ENCODE measurements at places on chromosomes 11 and 22.

- DNase-seq, result no peak
Observed at GRCh38 chr11:13105237-13105844, 96.2 kb downstream of the RASSF10 start.

DNA sequence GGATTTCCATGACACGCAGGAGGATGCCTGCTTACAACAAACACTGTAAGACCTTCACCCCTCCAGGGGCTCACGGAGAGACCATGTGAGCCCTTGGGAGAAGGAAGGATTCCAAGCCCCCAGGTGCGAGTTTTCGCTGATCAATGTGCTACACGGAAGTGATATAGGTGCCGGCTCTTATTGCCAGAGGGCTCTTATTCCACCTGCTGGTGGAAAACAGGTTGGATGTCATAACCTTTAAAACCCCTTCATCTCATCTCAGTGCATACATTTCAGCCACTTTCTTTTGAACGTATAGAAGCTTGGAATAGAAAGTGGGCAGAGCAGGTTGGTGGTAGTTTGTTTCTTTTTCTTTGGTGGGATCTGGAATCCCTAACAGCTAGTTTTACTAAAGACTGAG lies 25.8 kb downstream of the LAYN start:
- DNase-seq, result no peak

- no peak for DNase-seq
Observed at GRCh38 chr22:42830161-42830560, 26.9 kb downstream of the ARFGAP3 start.

- DNase-seq, result no peak
Observed at GRCh38 chr11:114678125-114679036, at the start of gene NXPE2. Gene NXPE2, plus strand, starts transcription at chr11:114678527. Its CDS starts 49 bp downstream, at chr11:114678576.

GRCh38 chr11:117438371-117439000 lies 110.8 kb downstream of the CEP164 start:
- no peak for DNase-seq

DNA sequence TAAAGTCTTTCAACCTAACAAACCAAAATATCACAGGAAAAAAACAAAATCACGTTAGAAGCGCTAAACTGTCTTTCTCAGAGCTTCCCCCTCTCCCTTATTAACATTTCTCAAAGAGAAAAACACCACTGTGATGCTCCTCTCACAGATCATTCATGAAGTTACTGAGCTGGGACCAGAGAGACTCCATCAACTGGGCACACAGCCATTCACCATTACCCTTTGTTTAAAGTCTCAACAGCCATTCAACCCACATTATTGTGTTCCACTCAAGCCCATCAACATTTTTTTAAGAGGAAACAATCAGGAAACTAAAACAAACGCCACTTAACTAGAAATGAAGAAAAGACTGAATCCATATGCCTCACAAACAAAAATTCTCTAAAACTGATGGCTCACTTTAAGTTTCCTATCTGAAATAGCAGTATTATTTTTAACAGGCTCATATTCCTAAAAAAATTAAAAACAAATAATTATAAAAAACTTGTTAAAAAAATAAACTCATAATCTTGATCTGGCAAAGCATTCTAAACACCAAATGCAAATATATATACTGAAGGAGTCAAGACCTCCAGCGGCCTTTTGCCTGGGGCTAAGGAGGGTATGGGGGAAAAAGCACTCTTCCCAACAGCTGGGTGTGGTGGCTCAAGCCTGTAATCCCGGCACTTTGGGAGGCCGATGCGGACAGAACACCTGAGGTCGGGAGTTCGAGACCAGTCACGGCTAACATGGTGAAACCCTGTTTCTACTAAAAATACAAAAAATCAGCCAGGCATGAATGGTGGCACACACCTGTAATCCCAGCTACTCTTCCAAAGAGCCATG lies 14.0 kb downstream of the CELF1 start:
- DNase-seq, result no peak

DNA sequence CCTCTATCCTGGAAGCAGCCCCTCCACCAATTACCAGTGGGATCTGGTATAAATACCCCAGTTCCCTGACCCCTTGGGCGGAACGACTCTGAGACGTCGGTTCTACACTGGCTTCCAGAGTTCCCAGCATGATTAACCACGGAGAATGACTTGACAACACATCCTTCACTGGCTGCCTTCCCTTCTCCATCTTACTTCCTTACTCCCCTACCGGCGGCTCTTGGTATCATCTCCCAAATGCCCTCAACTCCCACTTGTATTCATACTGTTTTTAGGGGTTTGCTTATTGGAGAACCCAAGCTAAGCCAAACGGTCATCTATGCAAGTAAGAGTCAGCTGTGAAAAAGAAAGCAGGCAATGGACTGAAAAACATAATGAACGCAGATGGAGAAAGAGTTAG lies 56.1 kb downstream of the APOL3 start:
- no peak for DNase-seq

GRCh38 chr11:114244726-114245394 lies 51.3 kb upstream of the NNMT start:
- DNase-seq, result no peak

DNA sequence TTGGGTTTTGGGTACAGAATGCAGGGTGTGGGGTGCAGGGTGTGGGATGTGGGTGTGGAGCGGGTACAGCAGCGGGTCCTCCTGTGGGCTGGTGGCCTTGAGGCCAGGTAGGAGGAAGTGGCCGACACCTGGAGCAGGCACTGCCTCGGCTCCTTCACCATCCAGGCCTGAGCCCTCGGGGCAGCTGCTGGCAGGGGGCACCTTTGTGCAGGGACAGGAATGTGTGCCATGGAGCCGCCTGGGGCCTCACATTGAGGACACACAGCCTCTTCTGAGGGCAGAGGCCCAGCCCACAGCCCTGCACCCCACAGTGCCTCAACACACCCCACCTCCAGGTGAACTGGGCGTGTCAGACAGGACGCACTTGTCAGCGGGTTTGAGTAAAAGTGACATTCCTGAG lies 984.0 kb downstream of the BRD1 start:
- DNase-seq, result no peak

DNA sequence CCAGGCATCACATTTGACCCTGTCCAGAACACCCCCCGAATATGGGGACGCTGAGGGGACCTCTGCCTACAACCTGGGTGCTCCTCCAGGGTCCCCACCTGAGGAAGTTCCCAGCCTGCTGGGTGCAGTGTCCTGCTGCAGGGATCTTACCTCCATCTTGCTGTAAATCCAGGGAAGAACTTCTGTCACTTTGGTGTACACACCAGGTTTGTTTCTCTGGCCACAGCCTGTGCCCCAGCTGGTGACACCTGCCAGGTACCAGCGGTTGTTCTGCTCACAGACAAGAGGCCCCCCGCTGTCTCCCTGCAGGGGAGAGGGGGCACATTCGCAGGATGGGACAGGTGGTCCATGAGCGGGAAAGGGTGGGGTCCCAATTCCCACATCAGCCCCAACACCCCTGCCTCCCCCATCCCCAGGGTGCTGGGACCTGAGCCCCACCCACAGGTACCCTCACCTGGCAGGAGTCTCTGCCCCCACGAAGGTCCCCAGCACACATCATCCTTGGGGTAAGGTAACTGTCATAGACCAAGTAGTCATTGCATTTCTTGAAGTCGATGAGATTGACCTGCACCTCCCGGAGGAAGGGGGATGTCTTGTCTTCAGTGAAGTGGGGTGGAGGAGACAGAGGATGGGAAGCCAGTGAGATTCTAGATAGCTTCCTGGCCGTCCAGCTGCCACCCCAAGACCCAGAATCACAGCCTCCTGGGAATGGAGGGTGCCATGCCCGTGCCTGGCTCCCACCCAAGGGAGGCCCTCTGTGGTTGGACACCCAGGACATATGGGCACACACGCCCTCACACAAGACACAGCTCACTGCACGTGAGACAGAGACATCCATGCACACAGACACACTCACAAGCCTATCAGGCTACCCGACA lies 25.5 kb downstream of the TMPRSS13 start:
- no peak for DNase-seq

DNA sequence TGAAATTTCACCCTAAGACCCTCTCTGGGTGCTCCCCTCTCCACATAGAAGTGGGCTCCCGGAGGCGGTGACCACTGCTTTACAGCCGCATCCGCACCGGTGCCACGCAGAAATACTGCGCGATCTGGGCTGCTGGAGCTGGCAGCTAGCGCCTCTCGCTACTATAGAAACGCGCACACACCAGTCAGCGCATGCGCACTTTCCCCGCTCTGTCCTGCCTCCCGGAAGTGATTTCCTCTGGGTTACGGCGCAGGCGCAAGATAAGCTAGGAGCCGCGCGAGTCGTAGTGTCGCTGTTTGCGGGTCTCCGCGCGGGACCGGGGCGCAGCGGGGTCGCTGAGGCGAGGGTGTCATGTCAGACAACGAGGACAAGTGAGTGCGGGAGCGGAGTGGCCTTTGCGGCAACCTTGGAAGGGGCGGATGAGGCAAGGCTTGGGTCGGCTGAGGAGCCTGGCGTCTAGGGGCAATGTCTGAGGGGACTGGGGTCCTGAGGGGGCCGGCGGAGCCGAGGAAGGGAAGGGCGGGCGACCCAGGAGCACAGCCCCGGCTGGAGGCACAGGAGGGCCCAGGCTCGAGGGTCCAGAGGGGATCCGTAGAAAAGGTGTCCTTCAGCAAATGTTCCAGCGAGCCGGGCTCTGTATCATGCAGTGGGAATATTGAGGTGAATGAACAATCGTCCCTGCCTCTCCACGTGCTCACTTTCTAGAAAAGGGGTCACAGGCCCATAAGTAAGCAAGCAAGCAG lies at the start of the genes C22orf23 and POLR2F:
Gene C22orf23 (minus strand): TSS at position 165 of the 743 bp plus-strand sequence. CDS start 452 bp downstream, outside the sequence.
Gene POLR2F (plus strand): TSS at position 263 of the 743 bp plus-strand sequence. CDS start 89 bp downstream, at position 352.
- peak; percentile 89 for DNase-seq

DNA sequence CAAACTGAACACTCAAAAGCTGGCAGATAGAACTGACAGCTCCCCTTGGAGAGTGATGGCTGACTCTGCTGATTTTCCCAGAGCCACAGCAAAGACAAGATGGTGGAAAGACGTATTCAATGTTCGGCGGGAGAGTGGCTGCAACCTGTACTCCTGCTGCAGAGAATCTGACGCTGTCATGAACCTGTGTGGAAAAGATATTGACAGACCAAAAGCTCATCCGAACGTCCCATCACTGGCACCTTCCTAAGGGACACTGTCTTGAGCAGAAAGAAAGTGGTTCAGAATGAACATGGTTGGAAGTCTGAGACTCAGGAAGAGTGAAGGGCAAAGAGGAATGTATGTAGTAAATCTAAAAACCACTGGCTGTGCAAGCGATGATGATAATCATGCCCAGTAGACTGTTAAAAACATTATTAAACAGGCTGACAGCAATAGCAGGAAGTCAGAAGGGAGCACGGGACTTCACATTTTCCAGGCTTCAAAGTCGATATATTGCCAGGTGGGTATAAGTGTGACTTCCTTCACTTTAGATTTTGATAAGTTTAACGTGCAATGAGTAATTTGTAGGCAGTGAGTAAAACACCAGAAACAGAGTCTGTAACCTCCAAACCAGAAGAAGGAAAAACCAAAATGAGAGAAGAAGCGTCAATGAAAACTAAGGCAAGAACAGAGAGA lies 6.2 kb upstream of the IL17REL start:
- no peak for DNase-seq

DNA sequence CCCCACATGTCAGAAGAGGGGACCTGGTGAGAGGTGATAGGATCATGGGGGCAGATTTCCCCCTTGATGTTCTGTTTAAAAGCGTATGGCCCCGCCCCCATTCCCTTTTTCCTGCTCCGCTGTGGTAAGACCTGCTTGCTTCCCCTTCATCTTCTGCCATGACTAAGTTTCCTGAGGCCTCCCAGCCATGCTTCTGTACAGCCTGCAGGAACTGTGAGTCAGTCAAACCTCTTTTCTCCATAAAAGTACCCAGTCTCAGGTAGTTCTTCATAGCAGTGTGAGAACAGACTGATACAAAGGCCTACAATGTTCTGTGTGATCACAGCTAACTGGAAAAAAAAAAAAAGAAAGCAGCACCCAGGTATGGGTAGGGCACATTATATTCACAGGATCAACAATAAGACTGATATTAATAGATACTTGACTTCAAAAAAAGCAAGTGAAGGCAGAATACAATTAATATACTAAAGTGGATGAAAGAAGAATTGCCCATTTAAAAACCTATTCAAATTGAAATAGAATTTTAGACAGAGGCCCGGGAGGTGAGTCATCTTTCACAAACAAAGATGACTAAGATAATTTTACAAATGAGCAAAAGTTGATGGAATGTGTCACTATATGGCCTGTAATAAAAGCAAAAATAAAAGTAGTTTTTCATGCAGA lies 1.7 kb upstream of the OR52K1 start:
- DNase-seq, result no peak

GRCh38 chr11:93957397-93957952 lies 63.7 kb upstream of the HEPHL1 start:
- no peak for DNase-seq

DNA sequence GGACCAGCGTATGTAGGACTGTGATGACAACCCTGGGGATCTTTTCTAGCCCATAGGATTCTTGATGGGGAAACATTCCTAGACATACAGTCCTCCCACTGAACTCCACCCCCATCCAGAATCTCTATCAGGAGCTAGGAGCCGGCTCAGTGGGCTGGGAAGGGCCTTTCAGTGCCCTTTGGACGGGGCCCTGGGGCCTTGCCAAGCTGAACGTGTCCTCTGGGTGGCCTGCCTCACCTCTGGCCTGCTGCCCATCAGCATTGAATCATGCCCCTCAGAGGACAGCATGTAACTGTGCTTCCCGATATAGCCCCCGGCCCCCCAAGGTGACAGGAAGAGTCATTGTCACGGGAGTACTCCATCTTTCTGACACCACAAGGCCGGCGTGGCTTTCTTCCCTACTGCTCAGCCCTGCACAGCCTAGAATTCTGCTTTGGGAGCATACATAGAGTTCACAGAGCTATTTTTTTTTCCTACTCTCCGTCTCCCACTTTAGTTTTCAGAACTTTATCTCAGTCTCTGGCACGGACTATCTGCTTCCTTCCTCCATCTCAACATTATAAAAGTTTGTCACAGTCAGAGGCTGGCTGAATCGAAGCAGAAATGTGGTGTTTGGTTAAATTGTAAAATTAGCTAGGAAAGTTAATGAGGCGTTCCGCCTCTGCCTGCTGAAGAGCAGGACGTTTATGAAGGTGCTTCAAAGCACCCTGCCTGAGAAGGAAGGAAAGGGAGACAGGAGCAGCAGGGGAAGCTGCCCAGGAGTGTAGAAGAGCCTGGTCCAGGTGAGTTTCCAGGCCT lies 111.9 kb downstream of the ZBTB16 start:
- no peak for DNase-seq

GRCh38 chr11:17568944-17569343 lies 21.9 kb downstream of the OTOG start:
- DNase-seq, result no peak

DNA sequence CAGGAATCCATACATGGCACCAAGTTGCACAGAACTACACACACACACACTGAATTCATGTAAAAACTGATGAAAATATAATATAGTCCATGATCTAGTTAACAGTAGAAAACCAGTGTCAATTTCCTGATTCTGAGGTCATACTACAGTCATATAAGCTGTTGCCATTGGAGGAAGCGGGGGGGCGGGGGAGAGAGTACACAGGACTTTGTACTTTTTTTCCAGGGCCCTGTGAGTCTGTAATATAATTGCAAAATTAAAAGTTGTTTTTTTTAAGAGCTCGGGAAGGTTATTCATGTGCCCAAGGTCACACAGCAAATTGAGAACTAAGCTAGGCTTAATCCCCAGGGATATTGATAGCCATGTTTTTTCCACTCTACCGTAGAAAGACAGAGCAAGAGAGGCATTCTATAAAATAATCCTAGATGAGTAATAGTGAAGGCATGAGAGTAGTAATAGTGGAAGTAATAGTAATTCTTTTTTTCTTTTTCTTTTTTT lies 312.3 kb downstream of the MN1 start:
- no peak for DNase-seq

GRCh38 chr11:15212876-15213275 lies 98.2 kb downstream of the INSC start:
- DNase-seq, result peak; percentile 44
